ENCODE measurements at places on chromosomes 6 and 20.
A peak's percentile ranks its signal among the peaks of the same experiment; 100 is the strongest.

DNA sequence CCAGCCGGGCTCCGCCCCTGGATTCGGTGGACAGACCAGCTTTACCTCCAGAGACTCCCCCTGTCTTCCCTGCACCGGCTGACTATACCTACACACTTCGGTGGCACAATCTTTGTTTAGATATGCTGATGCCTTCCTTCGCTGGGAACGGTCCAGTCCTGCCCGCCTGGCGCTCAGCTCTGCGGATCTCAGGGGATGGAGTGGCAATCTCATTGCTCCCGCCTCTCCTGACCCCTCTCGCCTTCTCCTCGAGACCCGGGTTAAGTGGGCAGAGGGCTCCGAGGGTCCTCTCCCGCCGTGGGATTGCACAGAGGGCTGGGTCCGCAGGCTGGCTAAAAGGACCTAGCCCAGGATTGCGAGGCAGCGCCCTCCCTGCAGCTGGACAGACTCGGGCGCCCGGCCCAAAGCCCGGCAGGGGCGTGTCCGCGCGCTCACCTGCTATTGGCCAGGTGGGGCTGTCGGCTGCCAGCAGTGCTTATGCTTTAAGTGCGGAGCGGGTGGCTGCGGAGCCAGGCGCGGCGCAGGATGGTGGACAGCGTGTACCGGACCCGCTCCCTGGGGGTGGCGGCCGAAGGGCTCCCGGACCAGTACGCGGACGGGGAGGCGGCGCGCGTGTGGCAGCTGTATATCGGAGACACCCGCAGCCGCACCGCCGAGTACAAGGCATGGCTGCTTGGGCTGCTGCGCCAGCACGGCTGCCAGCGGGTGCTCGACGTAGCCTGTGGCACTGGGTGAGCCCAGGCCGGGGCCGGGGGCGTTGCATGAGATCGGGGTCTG is at the start of gene GNMT:
GNMT (plus strand) TSS at position 512 of the 777 bp plus-strand sequence; CDS start at position 526, 14 bp downstream.
- no peak for DNase-seq

GRCh38 chr6:3450888-3451287 is 6.0 kb downstream of the SLC22A23 start:
- no peak for DNase-seq

DNA sequence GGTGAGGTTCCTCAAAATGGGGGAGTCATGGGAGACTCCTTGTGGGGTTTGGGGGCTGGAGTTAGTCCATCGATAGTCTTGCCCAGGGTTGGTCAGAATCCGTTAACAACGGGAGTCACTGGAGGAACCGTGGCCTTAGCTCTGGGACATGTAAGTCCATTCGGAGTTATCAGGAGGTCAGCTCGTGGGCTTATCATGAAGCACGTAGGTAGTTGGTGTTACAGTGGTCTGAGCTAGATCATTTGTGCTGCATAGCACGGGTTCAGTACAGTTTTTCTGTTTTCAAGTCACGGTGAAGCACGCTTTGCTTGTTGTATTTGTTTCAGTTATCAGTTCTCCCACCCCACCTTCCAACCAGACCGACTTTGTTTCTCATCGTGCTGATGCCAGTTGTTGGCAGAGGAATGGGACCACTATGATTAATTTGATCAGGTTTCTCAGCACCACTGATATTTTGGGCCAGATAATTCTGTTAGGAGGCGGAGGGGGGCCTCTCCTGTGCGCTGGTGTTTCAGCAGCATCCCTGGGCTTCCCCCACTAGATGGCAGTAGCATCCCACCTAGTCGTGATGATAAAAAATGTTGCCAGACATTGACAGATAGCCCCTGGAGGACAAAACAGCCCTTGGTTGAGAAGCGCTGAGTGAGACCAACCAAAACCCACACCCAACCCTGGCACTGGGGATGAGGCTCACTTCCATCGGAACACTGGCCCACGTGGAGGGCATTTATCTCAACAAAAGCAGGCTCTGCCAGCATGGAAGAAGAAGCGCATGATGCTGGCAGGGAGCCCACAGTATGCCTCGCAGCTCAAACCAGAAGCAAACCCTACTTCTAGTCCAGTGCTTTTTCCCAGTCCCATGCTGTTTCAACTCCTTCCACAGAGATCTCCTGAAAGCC is 2.2 kb upstream of the APMAP start:
- DNase-seq = peak; percentile 94

DNA sequence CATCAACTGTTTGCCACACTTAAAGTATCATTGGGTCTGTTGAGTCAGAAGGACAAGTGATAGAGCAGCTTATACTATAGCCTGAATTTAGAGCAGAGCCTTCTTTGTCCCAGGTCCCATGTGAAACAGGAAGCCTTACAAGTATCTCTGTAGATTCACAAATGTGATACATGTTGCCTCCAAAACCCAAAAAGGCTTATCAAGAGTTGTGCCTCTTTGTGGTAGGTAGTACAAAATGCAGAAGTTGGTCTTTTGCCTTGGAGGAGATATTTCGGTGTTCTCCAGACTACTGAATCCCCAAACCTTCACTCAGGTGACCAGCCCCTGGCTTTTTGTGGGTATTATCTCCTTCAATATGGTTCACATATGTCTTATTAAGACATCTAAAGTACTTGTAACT is 172.8 kb upstream of the PROKR2 start:
- no peak for DNase-seq

DNA sequence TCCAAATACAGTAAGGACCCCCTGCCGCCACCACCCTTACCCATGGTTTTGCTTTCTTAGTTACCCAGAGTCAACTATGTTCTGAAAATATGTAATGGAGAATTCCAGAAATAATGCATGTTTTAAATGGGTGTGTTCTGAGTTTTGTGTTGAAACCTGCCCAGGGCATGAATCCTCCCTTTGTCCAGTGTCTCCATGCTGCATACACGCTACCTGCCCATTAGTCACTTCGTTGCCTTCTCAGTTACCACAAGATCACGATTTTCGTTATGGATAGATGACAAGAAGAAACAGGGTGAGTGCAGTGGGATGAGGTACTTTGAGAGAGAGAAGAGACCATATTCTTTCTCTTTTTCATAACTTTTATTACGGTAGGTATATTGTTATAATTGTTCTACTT is 10.6 kb downstream of the FARS2 start:
- DNase-seq = no peak

DNA sequence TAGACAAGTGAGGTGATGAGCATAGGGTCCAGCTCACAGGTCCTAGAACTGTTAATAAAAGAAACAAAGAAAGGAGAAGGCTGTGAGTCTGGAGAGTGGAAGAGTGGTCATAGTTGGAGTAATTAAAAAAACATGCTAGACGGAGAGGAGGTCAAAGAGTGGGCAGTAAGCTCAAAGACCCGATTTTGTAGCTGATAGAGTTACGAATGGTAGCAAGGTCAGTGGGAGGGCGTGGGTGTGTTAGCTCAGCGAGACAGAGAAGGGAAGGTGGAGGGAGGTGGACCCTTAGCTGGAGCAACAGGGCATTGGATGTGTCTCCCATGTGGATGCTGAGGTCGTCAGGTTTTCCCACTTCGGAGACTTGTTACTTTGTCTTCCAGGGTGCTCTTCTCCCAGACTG is 431.7 kb downstream of the CDH26 start:
- no peak for DNase-seq

GRCh38 chr6:114267897-114268296 is 74.9 kb downstream of the HS3ST5 start:
- no peak for DNase-seq
